ENCODE measurements at places on chromosomes 12 and 14.
A peak's percentile ranks its signal among the peaks of the same experiment; 100 is the strongest.

DNA sequence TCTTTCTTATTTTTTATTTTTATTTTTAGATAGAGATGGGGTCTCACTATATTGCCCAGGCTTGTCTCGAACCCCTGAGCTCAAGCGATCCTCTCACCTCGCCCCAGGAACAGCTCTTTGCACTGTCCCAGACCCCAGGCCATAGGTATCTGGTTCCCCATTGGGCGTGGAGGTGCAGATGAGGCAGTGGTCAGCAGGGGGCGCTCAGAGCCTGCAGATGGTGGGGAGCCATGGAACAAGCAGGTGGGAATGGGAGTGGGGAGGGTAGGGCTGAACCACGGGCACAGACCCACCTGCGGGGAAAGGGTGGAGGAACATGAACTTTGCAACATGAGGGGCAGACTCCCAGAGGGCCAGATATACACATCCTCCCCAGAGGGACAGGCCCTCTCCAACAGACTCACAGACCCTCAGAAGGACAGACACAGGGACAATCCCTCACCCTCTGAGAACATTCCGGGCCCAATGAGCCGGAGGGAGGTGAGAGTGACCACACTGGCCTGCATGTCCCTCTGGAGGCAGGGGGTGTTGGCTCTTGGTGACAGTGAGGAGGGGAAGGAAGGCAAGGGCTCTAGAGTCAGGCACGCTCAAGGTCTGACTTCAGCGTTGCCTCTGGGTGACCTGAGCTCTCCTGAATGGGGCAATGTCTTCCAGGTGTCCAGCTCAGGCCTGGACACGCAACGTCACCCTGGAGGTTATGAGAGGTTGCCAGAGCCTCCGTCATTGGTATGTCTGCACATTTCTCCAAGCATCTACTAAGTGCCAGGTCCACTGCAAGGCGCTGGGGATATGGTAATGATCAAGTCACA lies 34.9 kb downstream of the KRT80 start:
- DNase-seq, result peak; percentile 17

DNA sequence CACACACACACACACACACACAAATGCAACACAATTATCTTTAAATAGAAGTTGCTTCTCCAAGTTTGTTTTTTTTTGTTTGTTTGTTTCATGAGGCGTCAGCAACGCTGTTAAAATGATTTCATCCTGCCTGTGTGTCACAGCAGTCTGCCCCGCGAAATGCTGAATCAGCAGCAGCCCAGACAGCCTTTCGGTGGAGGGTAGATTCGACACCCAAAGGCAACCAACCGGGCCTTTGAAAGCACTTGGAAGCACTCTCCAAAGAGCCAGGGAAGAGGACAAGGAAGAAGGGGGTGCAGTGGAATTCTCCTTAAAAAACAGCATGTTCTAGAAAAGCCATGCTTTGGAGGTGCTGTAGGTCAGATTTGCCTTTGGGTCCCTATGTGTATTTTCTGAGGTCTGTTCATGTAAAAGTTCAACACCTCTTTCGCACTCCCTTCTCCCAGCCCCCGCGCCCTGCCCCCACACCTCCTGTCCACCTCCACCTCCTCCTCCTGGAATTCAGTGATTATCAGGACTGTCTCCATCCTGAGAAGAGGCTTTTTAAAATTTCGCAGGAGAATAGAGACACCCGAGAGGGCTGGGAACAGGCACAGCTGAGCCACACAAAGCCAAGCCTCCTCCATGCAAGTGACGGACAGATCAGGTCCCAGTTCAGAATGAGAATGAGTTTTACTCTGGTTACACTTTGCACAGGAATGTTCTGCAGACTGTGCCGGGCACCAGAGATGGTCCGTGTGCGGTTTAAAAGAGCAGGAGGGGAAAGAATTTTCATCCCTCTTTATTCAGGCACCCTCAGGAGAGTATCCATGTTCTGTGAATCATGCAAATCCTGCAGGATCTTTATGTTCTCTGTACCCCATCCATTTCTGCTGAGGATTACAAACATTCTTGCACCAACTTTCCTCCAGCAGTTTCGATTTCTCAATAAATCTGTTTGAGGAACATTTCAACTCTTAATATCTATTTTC lies 177.9 kb downstream of the ETV6 start:
- no peak for DNase-seq

GRCh38 chr12:94174576-94174975 lies 26.2 kb downstream of the PLXNC1 start:
- no peak for DNase-seq

GRCh38 chr14:21040370-21040925 lies 1.7 kb upstream of the RNASE7 start:
- DNase-seq, result no peak

- no peak for DNase-seq
Measured at GRCh38 chr12:50933459-50934124, 18.8 kb upstream of the HIGD1C start.

- no peak for DNase-seq
Measured at GRCh38 chr12:6181166-6181565, 19.0 kb upstream of the CD9 start.

DNA sequence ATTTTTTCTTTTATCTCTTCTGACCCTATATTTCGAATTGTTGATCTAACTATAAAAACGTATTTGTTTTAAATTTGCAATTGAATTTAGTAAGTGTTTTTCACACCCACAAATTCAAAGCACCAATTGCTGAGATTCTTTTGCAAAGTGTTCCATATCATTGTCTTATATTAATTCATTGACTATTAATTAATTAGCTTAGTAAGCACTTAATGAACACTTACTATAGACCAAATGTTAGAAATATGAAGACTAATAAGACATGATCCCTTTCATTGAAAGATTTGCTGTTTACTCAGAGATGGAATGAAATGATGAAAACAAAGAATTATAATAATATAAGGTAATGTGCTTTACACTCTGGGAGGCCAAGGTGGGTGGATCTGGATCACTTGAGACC lies 14.2 kb downstream of the ANO4 start:
- DNase-seq, result no peak

DNA sequence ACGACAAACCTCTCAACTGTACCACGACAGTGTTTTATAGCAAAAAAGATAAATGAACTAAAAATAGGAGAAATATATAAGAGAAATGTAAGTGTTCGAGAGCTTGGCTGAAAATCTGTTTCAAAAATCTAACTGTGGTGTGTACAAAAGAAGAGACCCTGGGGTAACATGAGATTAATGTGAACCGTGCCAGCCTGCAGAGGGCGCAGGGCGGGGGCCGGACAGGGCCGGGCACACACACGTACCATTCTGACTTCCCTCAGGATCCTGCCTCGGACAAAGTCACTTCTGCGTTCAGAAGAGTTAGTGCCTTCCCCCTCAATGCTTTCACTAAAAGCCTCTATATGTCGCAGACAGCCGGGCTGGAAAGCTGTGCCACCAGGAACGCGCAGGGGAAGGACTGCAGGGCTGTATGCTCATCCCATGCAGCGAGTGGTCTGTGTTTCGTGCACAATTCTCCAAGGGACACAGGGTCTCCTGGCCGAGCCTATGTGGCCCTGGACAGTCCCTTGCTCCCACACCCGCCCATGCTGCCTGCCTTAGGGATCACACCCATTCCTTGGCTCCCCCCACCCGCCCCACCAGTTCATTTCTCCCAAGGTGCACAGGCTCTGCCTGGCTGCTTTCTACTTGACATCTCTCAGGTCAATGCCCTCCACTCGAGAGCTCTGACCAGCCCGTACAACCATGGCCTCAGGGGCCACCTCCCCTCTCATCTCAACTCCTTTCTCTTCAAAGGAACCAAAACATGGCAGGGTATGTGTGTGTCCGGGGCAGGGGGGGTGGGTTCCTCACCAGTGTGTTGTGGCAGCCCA lies 8.5 kb downstream of the CDCA4 start:
- no peak for DNase-seq

DNA sequence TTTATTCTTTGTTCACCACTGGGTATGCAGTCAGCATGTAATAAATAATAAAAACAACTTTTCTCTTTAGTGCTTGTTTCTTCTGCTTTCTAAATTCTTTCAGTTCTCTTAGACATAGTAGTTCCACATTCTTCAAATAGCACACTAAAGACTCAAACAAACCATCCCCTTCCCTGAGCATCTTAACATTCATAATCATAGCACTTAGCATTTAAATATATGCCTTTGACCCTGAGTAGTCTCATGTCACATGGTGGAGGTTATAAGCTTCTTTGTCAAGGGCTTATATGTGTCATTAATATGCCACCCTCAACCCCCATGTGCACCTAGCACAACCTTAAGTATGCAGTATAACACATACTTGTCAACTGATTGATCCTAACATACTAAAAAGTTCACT lies 212.7 kb downstream of the PHLDA1 start:
- no peak for DNase-seq

DNA sequence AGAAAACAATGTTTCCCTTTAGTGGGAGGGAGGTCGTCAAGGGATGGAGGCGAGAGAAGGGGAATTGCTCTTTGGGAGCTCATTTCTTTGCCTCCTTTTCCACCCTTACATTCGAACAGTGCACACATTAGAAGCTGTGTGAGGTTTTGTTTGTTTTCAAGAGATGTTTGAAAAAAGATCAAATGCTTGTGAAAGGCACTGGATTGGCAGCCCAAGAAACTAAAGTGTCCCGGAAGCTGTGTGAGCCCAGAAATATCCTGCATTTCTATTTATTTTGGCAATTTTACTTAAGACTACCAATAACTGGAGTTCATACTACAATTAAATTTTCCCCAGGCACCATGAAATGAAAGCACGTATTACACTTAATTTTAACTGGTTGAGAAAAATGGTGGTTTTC lies 67.0 kb downstream of the IGF1 start:
- DNase-seq, result no peak

- DNase-seq, result no peak
Measured at GRCh38 chr14:61551384-61551783, 143.9 kb upstream of the HIF1A start.

GRCh38 chr12:106917503-106917902 lies 38.2 kb upstream of the TMEM263 start:
- DNase-seq, result no peak

DNA sequence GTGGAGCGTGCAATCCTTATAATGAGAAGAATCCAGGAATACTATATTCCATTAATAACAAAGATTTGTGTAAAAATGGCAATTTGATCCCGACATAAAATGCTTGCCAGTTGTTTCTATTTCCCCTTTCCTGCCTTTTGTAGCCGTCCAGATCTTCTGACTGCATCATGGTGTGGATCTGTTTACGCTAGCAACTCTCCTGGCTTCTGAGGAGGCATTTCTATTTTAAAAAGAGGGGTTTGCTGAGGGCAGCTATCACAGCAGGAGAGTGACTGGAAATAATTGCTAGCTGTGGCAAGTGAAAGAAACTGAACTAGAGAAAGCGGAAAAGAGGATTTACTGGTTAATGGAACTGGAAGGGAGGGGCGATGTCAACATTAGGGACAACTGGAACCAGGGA lies 145.6 kb downstream of the ATP23 start:
- DNase-seq, result no peak

DNA sequence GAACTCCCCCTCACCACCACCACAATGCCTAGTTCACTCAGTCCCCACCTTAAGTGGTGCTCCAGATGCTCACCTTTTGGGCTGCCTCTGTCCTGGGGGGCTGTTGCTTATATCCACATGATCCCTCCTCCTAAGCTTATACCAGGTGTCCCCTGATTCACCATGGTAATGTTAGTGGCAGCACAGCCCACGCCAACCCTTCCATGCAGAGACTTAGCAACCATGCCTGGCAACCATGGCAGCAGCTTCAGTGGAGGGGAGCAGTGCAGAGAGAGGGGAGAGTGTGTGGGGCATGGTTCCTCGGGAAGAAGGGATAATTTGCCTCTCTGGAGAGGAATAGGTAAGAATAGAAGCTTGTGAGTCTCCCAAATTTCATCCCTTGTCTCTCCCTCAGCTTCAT lies 1.2 kb upstream of the DDN start:
- DNase-seq, result no peak

DNA sequence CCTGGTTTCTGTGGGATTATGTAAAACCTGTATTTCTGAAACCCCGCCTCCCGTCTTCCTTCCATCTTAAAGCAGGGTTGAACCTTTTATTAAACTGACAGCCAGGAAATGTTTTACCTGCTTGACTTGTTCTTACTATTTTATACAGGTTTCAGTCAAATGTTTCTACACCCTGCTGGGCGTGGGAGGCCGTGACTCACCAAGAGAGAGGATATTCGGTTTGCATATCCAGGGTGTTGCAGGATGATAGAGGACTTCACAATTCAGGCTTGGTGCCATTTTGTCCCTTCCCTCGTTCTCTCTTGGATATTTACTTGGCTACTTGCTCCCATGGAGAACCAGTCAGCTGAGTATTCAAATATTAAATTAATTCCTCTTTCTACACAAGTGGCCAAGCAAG lies 69.7 kb downstream of the ARF6 start:
- DNase-seq, result no peak

DNA sequence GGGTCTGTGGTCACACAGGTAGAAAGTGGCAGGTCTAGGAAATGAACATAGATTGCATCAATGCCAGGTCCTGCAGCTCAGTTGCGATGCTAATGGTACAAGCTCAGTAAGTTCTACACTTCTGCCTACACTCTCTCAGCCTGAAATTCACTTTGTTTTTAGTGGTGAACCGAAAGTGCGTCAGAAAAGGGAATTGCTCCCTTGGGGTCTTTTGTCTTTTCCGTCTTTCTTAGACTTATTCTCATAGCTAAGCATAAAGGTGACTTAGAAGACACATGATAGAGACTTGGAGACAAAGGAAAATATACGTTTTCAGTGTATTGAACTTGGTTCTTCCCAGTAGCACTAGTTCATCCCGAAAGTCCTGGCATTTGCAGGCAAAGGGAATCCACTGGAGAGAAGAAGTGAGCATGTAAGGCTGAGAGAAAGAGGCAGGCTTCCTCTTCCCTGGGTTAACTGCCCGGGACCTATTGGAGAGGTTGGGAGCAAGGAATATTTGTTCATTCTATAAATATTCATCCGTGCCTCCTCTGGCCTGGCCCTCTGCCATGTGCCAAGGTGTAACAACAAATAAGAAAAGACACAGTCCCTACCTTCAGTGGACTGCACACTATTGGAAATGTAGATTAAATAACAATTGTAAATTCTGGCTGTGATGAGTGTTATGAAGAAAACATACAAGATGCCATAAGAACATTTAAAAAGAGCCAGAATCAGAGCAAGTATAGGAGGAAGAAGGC lies 785.8 kb downstream of the MED13L start:
- no peak for DNase-seq

DNA sequence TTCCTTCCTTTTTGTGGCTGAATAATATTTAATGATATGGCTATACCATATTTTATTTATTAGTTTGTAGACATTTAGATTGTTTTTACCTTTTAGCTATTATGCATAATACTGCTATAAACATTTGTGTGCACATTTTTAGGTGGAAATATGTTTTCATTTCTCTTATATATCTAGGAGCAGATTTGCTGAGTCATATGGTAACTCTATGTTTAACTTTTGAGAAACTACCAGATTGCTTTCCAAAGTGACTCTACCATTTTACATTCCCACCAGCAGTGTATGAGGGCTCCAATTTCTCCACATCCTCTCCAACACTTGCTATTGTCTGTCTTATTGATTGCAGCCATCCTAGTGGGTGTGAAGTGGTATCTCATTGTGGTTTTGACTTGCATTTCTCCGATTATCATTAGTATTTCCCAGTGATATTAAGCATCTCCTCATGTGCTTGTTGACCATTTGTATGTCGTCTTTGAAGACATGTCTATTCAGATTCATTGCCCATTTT lies 160.2 kb downstream of the KICS2 start:
- DNase-seq, result no peak

All from C1 segment of cervical spinal cord (tissue), 14 donors.